Sigmoid colon (tissue), 7 donors: ENCODE measurements at places on chromosomes 11 and 22. TPM values are rescaled to one million over a fixed set of nuclear protein-coding genes. Genes with fewer than 3 reads are reported as not detected.

GRCh38 chr22:49364398-49364797 is 463.3 kb downstream of the BRD1 start:
- no peak for DNase-seq

DNA sequence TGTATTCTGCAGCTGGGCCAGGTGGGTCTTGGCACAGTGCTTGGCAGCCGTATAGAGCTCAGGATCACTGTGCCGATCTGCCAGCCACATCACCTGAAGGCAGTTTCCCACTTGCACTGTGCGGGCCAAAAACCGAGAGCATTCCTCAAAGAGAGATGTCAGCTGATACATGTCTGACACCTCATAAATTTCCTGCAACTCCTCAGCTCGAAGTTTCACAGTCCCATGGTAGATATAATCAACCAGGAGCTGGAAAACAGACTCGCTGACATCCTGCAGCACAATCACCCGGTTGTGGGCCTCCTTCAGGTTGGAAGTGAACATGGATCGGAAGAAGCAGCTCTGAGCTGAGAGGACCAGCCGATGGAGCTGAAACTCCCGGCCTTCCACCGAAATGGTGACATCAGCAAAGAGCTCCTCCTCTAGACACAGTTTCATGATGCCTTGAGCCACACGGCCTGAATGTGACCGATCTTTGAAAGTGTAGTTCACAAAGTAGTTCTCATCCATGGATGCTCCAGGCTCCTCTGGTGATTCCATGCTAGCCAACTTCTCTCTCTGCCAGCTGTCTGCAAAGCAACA is 1.2 kb downstream of the KBTBD4 start:
- no peak for DNase-seq

DNA sequence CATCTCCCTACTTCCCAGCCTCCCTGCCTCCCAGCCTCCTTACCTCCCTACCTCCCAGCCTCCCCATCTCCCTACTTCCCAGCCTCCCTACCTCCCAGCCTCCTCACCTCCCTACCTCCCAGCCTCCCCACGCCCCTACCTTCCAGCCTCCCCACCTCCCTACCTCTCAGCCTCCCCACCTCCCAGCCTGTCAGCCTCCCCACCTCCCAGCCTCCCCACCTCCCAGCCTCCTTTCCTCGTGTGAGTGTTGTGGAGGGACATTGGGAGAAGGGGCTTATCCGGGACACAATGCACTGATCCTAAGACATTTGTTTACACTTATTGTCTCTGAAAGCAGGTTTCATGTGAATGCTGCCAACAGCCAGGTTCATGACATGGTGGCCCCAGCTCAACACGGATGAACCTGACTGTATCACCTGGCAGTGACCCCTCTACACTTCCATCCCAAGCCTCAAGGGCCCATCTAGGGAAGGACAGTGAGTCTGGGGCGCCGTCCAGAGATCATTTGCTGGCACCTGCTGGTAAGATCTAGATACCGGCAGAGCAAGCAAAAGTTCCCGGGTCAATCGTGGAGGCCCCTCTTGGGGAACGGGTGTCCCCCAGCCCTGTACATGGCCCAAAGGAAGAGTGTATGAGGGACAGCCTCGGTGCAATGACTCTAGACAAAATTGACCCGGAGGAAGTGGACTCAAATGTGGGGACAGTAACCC is 34.5 kb upstream of the TH start:
- DNase-seq, result peak; percentile 45

DNA sequence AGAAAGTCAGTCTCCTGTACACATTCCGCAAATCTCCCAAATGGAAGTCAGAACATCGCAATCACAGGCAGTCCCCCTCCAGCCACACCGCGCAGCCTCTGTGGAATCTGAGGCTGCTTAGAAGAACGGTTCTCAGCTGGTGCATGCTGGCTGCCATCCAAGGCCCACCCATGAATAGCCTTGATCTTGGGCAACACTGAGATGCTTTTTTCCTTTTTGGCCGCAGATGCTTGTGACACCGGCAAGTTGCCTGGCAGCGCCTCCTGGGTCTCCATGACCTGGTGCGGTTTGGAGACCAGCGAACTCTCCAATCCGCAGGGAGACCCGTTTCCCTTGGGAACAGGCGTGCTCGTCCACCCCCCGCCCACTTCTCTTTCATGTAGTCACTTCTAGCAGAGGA is 26.3 kb upstream of the PHF21B start:
- DNase-seq, result no peak

The SDF2L1 gene
- total RNA-seq, result 6.1 TPM

DNA sequence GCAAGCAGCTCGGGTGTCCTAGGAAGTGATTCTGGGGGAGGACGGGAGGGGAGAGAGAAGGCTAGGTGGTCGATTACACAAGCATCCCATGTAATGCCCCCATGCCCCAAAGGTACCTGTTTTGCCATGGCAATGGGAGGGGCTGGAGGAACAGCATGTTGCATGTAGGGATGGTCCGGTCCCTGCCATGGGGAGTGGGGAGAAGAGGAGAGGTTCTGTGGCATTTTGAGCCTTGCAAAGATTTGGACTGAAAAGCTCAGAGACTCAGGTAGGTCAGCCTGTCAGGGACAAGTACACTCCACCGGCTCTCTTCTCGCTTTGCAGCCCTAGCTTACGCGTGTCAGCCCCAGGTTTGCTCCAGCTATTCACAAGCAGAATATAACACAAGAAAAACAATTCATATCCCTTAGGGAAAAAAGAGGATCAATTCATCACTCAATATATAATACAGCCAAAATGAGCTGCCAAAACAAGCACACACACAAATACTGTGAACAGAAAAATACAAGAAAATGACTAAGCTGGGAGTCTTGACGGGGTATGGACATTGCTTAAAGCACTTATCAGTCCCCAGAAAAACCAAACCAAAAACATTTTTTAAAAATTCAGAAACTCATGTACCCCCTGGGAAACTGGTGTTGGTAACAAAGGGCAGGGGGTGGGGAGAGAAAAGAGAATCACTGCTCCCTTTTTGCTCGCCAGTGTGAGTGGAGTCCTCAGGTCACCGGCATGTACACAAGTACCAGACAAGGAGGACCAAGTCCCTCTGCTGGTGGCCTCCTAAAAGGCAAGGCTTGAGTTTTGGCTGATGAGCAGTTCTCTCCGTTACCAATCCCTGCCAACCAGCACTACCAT is 21.6 kb downstream of the APOL5 start:
- no peak for DNase-seq

GRCh38 chr11:108398439-108398838 is 68.9 kb downstream of the C11orf65 start:
- no peak for DNase-seq

The TBX1 gene
- total RNA-seq, result 3.6 TPM

DNA sequence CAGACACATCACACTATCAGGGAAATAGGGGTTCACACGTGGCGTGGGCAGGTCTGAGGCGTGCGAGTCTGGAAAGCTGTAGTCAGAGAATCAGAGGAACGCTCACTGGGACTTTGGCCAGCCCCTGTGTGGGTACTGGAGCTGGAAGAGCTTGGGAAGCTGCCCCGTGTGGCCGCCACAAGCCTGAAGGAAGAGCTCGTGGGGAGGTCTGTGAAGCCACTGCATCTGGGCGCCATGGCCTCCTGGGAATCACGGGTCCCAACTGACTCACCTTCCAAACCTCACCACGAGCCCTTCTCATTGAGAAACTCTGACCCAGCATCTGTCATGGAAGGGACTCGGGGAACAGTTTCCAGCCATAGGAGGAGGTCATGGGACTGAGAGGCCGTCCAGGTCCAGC is 5.9 kb upstream of the MRGPRF start:
- peak; percentile 90 for DNase-seq

The ZNF280B gene
- 0.41 TPM for total RNA-seq

DNA sequence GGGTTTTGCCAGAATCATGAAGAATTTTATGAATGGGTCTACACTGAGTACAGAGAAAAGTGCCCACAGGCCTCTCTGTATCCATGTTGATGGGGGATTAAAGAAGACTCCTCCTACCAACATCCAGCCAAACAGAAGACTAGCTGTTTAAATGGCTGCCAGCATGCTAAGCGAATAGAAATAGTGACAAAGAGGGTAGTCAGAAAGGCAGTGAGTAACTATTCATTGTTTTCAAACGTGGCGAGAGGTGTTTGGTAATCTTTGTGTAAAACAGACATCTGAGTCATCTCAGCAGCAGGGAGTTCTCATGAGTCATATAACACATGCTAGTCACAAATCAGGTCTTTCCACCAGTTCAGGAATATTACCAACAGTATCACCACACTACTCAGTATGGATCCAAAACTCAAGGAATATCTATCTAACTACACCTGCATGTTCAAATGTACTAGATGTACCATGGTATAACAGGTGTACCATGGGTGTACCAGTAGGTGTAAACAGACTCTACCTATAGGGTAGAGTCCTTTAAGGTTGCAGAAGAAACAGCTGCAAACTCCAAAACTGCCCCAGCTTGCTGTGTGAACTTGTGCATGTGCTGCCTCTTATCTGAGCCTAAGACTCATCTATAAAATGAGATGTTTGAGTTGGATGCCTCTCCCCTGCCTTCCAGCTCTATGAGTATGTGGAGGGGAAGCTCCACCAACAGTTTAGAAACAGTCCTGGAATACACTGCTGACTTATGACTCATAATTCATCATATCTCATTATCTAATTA is 82.0 kb downstream of the SLC1A2 start:
- no peak for DNase-seq

The GPHA2 gene
- total RNA-seq, result 2.9 TPM
